SW 1271 (cell line): ENCODE measurements at places on chromosomes 7 and 10.
A peak's percentile ranks its signal among the peaks of the same experiment; 100 is the strongest.

- DNase-seq, result no peak
These were observed 14.7 kb downstream of the ESYT2 start for GRCh38 chr7:158814637-158815036.

GRCh38 chr10:89665302-89665701 is 20.3 kb upstream of the PANK1 start:
- no peak for DNase-seq

DNA sequence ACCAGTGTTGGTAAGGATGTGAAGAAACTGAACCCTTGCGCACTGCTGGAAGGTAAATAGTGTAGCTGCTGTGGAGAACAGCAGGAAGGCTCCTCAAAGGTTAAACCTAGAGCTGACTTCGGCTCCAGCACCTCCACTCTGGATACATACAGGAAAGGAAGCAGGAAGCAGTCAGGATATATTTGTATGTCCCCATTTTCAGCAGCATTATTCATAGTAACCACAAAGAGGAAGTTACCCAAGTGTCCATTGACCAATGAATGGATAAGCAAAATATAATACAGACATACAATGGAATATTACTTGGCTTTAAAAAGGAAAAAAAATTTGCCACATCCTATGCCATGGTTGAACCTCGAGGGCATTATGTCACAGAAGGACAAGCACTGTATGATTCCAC is 15.0 kb downstream of the RET start:
- DNase-seq, result no peak

- DNase-seq, result no peak
These were observed 2.0 kb upstream of the CTBP2 start for GRCh38 chr10:125162120-125162931.

DNA sequence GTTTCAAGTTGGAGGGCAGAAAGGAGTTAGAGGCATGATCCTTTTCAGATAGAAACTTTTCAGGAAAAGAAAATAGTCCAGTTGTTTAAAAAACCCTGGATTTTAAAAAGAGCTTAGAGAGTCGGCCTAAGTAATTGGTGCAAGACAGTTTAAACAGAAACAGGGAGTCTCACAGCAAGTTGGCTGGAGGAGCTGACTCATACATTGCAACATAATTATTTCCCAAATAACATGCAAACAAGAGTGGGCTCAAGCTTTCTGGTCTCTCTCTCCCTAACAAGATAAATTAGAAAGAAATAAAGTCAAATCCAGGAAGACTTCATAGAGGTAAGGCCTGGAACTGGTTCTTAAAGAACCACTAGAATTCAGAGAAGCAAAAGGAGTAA is 100.3 kb upstream of the AGBL3 start:
- DNase-seq, result peak; percentile 9

DNA sequence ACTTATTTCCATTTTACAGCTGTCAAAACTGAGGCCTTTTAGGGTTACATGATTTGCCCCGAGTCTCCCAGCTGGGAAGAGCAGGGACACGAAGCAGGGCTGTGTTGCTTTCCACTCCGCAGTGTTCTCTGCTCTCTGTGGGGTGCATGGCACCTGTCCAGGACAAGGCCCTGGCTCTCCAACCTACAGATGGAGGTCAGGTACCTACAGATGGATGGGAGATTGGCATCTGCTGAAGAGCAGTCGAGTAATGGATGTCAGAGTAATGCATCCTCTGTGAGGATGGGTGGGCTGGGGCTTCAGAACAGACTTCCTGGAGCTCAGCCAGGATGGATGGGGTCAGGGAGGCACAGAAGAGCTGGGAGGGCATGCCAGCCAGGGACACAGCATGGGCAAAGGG is 85.0 kb downstream of the EMX2 start:
- DNase-seq, result no peak

GRCh38 chr7:36075561-36075960 is 77.5 kb upstream of the EEPD1 start:
- no peak for DNase-seq

DNA sequence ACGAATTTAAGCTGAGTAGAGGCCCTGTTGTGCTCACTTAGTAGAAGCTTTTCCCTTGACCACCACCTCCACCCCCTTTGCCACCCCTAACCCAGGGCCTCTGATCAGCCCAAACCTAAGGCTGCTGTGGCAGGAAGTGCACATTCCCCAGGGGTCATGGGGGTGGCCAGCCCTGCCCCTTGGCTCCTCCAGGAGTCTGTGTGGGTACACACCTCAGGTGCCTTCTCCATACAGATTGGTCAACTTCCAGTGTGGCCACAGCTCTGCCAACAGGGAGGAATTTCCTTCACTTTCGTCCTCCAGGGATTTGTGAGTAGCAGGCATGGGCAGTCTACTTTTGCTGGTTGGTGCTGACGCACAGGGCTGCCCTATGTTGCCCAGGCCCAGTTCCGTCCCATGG is 249.9 kb upstream of the ZNF32 start:
- DNase-seq, result no peak

DNA sequence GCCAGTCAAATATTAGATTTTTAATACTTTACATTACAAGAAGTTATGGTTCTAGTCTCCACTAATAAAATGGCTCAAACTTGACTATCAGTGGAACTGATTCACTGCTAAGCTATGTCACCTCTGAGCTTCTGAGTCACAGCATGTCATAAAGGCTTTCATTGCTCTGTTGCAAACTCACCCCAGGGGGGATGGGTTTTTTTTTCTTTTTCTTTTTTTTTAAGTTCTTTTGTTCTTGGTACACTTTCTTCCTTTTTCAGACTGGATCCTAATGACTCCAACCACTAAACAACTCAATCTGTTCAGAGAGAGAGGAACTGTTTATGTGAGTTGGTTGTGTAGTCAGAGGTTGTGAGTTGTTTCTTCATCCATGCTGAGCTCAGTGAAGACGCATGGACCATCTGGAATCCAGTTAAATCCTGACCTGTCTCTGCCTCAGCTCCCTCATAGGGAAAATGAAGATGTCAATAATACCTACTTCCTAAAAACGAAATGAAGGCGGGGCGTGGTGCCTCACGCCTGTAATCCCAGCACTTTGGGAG is 11.0 kb downstream of the MYOF start:
- DNase-seq, result peak; percentile 90

GRCh38 chr7:76302347-76303201 is at the start of gene HSPB1:
Gene HSPB1 (plus strand): TSS chr7:76302673. CDS start chr7:76302713, 40 bp downstream.
- peak; percentile 87 for DNase-seq

DNA sequence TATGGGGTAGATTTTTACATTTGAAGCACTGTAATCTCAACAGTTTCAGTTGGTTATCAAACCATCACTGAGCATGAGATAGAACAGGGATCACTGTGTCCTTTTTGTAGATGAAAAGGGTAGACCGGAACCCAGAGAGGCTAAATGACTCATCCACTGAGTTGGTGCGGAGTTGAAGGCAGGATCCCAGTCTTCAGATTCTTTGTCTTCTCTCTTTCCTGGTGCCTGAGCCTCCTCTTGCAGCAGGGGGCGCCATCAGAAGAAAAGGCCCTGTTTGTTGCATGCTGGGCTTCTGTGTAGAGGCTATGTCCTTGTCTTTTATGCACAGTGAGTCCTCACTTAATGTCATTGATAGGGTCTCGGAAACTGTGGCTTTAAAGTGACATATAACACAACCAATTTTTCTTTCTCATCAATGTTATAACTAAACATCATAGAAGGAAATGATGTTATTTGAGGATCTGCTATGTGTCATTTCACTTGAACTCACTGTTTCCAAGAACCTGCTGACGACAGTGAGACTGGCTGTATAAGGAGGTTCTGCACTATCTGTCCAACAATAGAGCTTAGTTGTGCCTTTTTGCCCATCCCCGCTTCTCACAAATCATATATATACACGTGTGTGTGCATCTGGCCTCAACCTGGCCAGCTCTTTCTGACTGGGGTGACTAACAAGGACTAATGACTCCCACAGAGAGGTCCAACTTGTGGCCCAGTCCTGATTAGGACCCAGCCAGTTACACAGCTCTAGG is 14.3 kb downstream of the ZNF282 start:
- DNase-seq, result peak; percentile 15

- no peak for DNase-seq
These were observed 19.7 kb downstream of the ESYT2 start for GRCh38 chr7:158809596-158809995.

DNA sequence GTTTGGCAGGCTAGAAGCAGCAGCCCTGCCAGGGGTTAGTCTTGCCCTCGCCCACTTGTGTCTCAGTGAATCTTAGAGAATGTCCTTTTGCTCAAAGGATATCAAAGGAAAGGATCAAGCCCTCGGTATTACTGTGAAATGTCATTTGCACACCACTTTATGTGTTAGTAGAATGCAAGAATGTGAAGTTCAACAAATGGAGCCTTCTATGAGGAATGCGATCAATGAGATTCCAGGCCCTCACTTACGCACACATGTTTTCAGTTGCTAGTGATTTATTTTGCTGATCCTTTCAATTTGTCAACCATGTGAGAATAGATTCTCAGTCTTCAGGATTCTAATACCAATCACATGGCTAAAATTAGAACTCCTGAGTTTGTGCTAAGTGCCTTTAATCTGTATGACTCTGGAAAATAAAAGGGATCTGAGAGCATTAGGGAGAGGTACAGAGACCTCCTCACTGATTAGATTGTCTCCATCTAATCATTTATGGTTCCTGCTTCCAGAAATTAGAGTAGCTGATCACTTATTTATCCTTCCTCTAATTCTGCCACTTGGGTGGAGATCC is 123.0 kb upstream of the SP4 start:
- no peak for DNase-seq
